ENCODE measurements at places on chromosomes 7 and 10. TPM values are rescaled to one million over a fixed set of nuclear protein-coding genes. Genes with fewer than 3 reads are reported as not detected.

- no peak overlapping the region for H3K4me3 ChIP-seq
- no peak overlapping the region for H3K27ac ChIP-seq
- no peak for DNase-seq
- no peaks in the 10 kb centered on the region for H3K27me3 ChIP-seq
- H3K36me3 ChIP-seq = no peaks in the 10 kb centered on the region
- peaks cover 30% of the 10 kb centered on the region for H3K4me1 ChIP-seq
Measured at GRCh38 chr10:50600831-50601477, 22.8 kb downstream of the SGMS1 start.

- no peaks in the 10 kb centered on the region for H3K27me3 ChIP-seq
- no peak overlapping the region for H3K4me3 ChIP-seq
- H3K4me1 ChIP-seq = no peaks in the 10 kb centered on the region
- DNase-seq = peak; percentile 52
Measured at GRCh38 chr7:50679218-50680007, 103.3 kb downstream of the GRB10 start.

DNA sequence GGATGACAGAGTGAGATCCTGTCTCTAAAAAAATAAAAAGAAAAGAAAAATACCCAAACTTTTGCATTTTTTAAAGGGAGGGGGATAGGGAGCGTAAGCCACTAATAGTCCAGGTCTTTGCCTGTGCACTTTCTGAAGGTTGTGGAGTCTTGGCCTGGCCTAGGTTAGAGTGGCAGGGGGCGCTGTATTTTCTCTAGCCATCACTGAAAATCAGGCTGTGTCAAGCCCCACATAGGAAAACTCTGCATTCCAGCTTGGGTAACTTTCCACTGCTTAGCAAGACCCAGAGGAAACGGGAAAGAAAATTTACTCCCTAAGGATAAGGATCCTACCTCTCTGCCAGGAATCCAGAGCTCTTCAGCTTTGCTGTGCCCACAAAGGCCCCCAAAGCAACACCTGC is 10.5 kb upstream of the PAX4 start:
- no peaks in the 10 kb centered on the region for H3K36me3 ChIP-seq
- no peak overlapping the region for H3K27ac ChIP-seq
- H3K4me1 ChIP-seq = no peaks in the 10 kb centered on the region
- DNase-seq = no peak

DNA sequence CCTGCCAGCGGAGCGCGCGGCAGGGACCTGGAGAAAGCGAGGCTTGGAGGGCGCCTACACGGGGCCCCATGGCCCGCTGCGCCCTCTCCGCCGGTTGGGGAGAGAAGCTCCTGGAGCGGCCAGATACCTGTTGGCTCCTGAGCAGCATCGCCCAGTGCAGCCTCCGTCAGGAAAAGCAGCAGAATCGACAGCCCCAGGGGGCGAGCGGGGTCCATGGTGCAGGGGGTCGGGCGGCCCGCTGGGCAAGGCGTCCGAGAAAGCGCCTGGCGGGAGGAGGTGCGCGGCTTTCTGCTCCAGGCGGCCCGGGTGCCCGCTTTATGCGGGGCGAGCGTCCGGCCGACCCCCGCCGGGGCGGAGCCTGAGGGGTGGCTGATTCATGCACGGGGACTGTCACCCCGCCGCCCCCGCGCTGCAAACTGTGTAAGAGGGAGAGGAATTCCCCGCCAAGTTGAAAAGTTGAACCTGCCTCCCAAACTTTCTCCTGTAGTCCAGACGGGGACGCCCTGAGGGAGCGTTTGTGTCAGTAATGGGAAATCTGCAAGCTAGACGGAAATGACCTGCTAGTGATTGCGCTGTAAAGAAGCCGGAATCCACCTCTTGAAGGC is at the start of gene TFPI2:
Gene TFPI2 (minus strand): TSS at position 290 of the 605 bp plus-strand sequence. CDS start 75 bp downstream, at position 215.
- H3K4me1 ChIP-seq = no peaks in the 10 kb centered on the region
- peaks cover 4% of the 10 kb centered on the region for H3K27me3 ChIP-seq
- no peak for DNase-seq

- H3K4me3 ChIP-seq = no peak overlapping the region
- H3K4me1 ChIP-seq = no peaks in the 10 kb centered on the region
- no peaks in the 10 kb centered on the region for H3K36me3 ChIP-seq
- DNase-seq = peak; percentile 10
Measured at GRCh38 chr7:116984917-116985316, 31.6 kb downstream of the ST7 start.

DNA sequence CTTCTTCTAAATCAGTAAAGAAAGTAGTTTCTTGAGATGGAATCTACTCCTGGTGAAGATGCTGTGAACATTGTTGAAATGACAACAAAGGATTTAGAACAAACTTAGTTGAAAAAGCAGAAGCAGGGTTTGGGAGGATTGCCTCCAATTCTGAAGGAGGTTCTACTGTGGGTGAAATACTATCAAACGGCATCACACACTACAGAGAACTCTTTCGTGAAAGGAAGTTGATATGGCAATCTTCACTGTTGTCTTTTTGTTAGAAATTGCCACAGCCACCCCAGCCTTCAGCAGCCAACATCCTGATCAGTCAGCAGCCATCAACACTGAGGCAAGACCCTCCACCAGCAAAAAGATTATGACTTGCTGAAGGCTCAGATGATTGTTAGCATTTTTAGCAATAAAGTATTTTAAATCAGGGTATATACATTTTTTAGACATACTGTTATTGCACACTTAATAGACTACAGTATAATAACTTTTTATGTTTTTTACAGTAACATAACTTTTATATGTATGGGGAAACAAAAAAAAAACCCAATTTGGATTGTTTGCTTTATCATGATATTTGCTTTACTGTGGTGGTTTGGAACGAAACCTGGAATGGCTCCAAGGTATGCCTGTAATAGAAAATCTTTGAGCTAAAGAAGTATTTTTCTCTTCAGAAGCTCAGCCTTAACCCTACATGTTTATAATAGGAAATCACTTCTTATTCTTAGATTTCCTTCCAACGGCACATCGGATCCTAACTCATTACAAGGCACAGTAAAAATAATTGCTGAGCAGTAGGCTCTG is 257.3 kb downstream of the LRMDA start:
- H3K36me3 ChIP-seq = no peaks in the 10 kb centered on the region
- no peak for DNase-seq
- H3K27ac ChIP-seq = no peak overlapping the region
- H3K27me3 ChIP-seq = no peaks in the 10 kb centered on the region
- H3K4me1 ChIP-seq = no peaks in the 10 kb centered on the region
- H3K4me3 ChIP-seq = no peak overlapping the region

DNA sequence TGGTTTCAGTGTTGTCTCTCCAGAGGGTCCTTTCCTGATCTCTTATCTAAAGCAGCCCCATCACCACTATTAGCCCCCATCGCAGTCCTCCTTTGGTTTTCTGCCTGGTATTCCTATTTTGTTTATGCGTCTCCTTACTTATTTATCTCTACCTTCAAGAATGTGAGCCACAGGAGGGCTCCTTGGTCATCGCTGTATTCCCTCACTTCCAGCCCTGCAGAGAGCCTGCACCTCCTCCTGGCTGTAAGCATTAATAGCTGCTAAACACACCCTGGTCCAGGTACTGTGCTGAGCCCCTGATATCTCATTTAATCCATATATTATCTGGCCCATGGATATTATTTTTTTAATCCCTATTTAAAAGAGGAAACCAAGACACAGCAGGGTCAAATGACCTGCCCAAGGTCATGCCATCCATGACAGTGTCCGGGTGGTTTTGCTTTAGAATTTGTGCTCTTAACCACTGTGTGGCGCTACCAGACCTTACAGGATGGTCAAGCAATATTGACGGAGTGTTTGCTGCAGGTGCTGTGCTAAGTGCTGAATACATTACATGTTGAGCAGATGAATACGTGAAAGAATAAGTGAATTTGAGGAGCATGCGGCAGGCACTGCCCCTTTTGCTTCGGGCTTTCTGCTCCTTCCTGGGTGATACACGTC is 227.2 kb downstream of the ADAM12 start:
- no peak overlapping the region for H3K4me3 ChIP-seq
- H3K4me1 ChIP-seq = no peaks in the 10 kb centered on the region
- no peak for DNase-seq
- H3K36me3 ChIP-seq = no peaks in the 10 kb centered on the region

NPC1L1 gene
- total RNA-seq = not detected

HOXA7 gene
- not detected for total RNA-seq

ACSM6 gene
- total RNA-seq = not detected

Measured in naive thymus-derived CD4-positive, alpha-beta T cell (primary cell).